Gastrocnemius medialis (tissue), 4 donors: ENCODE measurements at places on chromosomes 6 and 20. TPM values are rescaled to one million over a fixed set of nuclear protein-coding genes. Genes with fewer than 3 reads are reported as not detected.
A peak's percentile ranks its signal among the peaks of the same experiment; 100 is the strongest.

GRCh38 chr6:149071997-149072396 is 245.5 kb upstream of the TAB2 start:
- no peak overlapping the region for H3K4me3 ChIP-seq
- no peaks in the 10 kb centered on the region for H3K27me3 ChIP-seq
- H3K27ac ChIP-seq: no peak overlapping the region
- no peak for DNase-seq
- no peaks in the 10 kb centered on the region for H3K36me3 ChIP-seq

- H3K27ac ChIP-seq: peak overlapping the region; percentile 89
- peaks cover 27% of the 10 kb centered on the region for H3K4me1 ChIP-seq
- H3K4me3 ChIP-seq: peak overlapping the region; percentile 89
- DNase-seq: peak; percentile 81
- H3K36me3 ChIP-seq: no peaks in the 10 kb centered on the region
- no peaks in the 10 kb centered on the region for H3K27me3 ChIP-seq
These were observed 635 bp upstream of the TENT5A start for GRCh38 chr6:81752921-81753710.

DNA sequence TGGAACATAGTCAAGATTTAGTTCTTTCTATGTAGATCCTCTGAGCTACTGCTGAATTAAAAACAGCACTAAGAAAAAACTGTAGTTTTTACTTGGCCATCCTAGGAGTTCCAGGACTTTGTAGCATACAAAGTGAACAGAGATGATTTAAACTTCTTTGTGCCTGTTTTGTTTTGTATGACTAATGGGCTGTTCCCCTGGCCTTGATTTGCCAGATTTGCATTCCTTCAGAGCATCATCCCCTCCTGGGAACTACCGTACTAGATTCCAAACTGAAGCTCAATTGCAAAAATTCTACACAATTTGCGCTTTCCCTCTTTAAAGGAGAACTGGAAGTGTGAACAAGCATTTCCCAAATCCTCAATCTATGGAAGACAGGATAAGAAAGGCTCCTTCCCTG is 23.1 kb downstream of the ACOT13 start:
- H3K27me3 ChIP-seq: no peaks in the 10 kb centered on the region
- no peak overlapping the region for H3K27ac ChIP-seq
- no peaks in the 10 kb centered on the region for H3K36me3 ChIP-seq
- DNase-seq: no peak
- H3K4me3 ChIP-seq: no peak overlapping the region

GRCh38 chr6:138225953-138226352 is 7.7 kb upstream of the PBOV1 start:
- no peaks in the 10 kb centered on the region for H3K4me1 ChIP-seq
- no peaks in the 10 kb centered on the region for H3K36me3 ChIP-seq
- H3K27ac ChIP-seq: no peak overlapping the region
- DNase-seq: no peak
- no peak overlapping the region for H3K4me3 ChIP-seq

- no peak for DNase-seq
- no peak overlapping the region for H3K27ac ChIP-seq
- no peaks in the 10 kb centered on the region for H3K36me3 ChIP-seq
- no peak overlapping the region for H3K4me3 ChIP-seq
- no peaks in the 10 kb centered on the region for H3K4me1 ChIP-seq
These were observed 70.3 kb upstream of the HEY2 start for GRCh38 chr6:125679128-125679527.

DNA sequence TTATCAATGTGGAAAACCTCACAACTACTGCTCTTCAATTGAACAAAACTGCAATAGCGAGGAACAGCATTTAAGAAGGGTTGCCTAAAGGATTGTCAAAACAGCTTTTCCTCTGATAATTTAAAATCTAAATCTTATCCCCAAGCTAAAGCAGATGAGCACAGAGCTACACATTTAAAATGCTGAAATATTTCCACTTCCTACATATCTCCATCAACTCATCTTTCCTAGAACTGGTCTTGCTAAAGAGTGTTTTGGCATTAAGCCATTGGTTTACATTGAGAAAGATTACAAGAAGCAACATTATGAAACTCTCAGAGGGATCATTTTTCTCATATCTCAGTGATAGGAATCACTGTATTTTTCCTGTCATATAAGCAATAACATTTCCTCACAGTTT is 3.6 kb downstream of the OR10C1 start:
- H3K27me3 ChIP-seq: no peaks in the 10 kb centered on the region
- DNase-seq: no peak
- no peak overlapping the region for H3K27ac ChIP-seq
- H3K4me3 ChIP-seq: no peak overlapping the region
- no peaks in the 10 kb centered on the region for H3K4me1 ChIP-seq
- H3K36me3 ChIP-seq: no peaks in the 10 kb centered on the region

DNA sequence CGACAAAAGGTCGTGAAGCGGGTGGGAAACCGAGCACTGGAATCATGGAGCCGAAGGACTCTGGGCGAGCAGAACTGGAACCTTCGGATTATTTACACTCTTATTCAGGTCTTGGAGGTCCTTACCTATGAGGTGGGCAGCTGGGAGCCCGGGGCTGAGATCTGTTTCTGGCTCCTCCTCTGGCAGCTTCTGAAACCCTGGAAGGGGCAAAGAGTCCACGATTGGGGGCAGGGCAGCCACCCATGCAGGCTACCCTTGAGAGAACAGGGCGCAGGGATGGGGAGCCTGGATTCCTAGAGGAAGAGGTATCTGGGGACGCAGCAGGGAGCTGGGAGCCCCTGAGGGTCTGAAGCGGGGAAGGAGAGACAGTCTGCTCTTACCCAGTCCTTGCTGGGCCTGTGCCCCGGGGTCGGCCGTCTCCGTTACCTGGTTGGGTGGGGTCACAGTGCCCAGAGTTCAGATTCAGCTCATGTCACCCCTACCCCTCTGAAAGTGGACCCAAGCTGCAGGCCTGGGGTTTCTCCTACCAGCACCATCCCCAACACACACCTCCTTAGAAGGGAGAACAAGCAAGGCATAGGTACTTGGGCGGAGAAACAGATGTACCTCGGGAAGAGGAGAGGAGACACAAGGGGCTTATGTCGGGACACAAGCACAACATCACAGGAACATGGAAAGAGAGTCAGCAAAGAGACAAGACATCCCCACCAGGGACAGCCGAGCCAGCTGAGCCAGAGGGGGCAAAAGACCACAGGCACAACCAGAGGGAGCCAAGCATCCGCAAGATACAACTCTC is 592 bp downstream of the LTB start:
- no peaks in the 10 kb centered on the region for H3K36me3 ChIP-seq
- DNase-seq: no peak
- no peaks in the 10 kb centered on the region for H3K4me1 ChIP-seq
- peak overlapping the region; percentile 85 for H3K4me3 ChIP-seq

- no peaks in the 10 kb centered on the region for H3K27me3 ChIP-seq
- H3K36me3 ChIP-seq: no peaks in the 10 kb centered on the region
- DNase-seq: no peak
- H3K4me1 ChIP-seq: no peaks in the 10 kb centered on the region
These were observed 90.6 kb downstream of the SCP2D1 start for GRCh38 chr20:18904192-18904591.

Gene GNMT
- total RNA-seq: 0.61 TPM

Gene SALL4
- total RNA-seq: not detected

Gene RSPH3
- 2.0 TPM for total RNA-seq
